Activated CD4-positive, CD25-positive, alpha-beta regulatory T cell (primary cell): ENCODE measurements at places on chromosomes 5 and 9.

GRCh38 chr5:12910641-12911040 lies 1006.4 kb upstream of the CTNND2 start:
- DNase-seq, result no peak

- no peak for DNase-seq
Measured at GRCh38 chr9:12065686-12066085, 627.5 kb upstream of the TYRP1 start.

- no peak for DNase-seq
Measured at GRCh38 chr5:149320791-149321330, 24.4 kb upstream of the GRPEL2 start.

GRCh38 chr9:237858-238345 lies 23.2 kb downstream of the DOCK8 start:
- DNase-seq, result no peak

DNA sequence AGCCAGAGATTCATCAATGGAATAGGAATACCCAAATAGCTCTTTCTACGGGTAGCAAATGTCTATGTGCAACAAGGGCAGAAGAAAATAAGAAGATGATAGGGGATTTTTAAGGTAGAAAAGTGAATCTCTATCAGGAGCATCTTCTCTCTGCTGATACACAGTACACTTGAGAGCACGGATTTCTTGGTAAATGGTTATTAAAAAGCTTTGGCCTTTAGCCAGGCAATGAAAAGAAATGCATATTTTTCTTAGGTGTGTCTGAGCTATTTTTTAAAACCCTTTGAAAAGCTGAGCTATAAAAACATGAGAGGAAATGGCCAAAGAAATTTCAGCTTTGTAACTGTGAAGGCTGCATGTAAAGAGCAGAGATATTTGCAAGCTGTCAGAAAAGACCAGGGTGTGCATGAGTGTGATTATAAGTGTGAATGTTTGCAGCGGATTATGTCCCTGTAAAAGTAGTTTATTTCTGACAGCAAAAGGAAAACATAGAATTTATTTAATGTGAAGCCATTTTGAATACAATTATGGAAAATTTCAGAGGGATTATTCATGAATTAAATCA lies 487.1 kb upstream of the PIK3R1 start:
- DNase-seq, result no peak

DNA sequence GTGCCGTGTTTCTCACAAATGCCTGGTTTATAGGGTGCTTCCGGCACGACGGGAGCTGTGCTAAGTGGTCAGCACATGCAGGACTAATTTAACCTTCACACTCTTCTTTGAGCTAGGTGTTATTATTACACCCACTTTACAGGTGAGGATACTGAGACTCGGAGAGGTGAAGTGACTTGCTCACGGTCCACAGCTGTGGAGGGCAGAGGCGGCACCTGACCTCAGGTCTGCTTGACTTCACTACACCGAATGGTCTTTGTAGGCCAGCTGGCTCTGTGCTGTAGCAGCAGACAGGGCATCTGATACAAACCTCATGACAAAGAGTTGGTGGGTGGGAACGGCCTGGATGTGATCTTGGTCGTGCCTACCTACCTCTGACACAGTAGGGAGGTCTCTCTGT lies 102.0 kb upstream of the BOD1 start:
- no peak for DNase-seq

GRCh38 chr5:136166909-136167308 lies 26.1 kb downstream of the SMIM32 start:
- DNase-seq, result no peak

DNA sequence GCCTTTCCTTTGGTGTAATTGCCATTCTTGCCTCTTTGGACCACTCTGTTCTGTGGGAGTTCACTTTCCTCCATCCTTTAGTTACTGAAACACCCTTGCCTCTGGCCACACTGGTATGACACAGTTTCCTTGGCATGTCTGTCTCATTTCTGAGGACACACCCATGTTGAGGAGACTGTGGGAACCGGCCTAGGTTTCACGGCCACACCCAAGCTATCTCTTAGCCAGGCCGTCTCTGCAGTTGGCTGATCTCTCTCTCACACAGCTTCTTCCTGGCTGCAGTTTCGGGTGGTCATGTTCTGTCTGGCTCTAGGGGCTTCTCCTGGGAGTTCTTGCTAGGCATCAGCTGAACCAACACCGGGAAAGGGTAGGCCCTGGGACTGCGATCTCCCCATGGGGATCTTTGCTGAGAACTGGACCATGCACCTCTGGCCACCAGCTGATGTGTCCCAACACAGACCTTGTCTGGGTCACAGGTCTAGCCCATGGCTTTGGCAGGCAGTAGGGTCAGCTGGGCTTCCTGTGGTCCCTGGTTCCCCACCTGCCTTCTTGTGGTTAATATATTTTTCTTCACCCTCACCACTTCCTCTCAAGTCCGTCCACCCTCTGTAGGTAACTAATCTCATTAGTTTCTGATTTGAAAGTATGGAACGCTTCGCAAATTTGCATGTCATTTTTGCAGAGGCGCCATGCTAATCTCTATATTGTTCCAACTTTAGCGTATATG lies 24.9 kb downstream of the ARHGEF37 start:
- no peak for DNase-seq

- DNase-seq, result no peak
Measured at GRCh38 chr5:2333291-2333690, 418.2 kb downstream of the IRX2 start.

DNA sequence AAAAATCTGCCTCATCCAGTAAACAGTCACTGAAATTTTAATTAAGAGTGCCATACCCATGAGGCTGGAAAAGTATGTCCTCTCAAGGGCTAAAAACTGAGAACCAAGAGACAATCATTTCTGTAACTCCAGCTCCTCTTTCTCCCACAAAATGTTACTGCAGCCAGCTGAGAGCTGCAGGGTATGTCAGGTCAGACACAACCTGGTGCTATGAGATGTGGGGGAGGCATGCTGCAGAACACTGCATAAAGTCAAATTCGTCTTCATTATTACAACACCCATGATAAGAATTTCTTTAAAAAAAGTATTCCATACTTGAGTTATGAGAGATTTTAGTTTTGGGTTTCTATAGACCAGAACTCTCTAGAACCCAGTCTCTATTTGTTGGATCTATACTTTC lies 162.2 kb downstream of the CDC42SE2 start:
- DNase-seq, result no peak

GRCh38 chr5:15702102-15702501 lies 202.1 kb downstream of the FBXL7 start:
- no peak for DNase-seq

DNA sequence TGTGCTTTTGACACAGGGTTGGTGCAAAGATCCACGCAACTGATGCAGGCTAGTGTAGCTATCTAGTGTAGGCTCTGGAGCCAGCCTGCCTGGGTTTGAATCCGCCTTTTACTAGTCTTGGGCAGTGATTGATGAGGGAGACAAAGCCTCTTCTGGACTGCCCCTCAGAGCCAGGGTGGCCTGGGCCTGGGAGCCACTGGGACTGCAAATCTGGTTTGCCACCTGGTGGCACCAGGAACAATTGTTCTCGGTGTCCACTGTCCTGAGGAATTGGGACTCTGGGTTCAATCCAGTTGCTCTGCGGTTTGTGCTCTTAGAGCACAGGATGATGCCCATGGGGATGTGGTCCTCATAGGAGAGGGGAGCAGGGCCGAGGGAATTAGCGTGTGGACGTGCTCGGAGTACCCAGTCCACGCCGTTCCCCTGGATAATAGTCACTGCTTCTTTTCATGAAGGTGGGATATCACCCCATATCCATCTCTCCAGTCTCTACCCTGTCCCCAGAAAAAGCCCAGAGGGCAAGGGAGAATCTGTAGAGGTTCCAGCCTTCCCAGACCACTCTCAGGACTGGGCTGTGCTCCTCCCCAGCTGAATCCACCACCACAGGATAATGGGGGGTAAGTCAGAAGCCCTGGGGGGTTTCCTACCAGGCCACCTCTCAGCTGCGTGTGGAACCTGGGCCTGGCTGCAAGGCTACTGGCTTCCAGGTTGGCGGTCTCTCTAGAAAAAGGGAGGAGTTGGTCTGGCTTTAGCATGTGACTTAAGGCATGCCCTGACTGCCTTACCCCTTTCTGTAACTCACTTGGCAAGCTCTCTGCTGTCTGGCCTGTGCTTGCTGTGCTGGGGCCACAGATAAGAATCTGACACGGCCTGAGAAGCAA lies 1.9 kb downstream of the B4GALT7 start:
- no peak for DNase-seq

DNA sequence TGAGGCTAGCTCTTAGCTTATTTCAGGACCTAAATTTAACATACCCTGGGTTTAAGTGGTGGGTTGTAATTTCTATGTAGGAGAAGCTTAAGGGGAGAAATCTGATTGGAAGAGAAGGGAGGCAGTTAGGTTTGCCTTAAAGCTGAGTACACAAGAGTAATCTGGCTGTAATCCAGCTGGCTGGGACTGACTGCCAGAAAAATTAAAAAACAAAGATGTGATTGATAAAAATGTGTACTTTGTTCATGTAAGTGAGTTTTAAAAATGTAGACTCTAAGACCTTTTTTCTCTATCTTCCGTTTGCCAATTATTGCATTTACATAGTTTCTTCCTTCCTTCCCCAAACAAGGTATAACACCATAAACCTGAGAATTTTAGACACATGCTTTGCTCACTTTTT lies 17.5 kb upstream of the MSMP start:
- DNase-seq, result no peak

GRCh38 chr5:158163451-158164295 lies 304.7 kb upstream of the CLINT1 start:
- no peak for DNase-seq

DNA sequence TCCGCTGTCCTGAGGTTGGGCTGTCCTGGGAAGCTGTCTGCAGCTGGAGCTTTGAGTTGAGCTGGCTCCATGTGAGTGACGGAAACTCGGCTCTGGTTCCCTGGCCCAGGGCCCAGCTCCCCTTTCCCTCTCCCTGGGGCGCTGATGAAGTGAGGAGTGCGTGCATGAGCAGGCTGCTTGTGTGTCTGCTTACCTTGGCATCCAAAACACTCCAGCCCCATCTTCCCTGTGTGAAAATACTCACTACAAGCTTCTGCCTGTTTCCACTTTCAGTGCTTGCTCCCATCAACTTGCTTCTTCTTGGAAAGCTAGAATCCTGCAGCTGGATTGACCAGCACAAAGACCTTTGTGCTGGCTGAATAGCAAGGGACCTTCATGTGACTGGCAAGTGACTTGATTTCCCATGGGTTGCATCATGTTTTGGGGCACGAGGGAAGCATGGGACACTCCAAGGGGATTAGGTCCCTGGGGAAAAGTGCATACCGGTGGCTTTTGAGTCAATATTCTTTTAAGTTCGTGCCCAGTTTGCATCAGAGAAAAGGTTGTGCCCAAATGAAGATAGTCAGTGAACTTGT lies 198.1 kb downstream of the GADD45G start:
- DNase-seq, result no peak

GRCh38 chr5:87048156-87048555 lies 219.5 kb upstream of the RASA1 start:
- no peak for DNase-seq

DNA sequence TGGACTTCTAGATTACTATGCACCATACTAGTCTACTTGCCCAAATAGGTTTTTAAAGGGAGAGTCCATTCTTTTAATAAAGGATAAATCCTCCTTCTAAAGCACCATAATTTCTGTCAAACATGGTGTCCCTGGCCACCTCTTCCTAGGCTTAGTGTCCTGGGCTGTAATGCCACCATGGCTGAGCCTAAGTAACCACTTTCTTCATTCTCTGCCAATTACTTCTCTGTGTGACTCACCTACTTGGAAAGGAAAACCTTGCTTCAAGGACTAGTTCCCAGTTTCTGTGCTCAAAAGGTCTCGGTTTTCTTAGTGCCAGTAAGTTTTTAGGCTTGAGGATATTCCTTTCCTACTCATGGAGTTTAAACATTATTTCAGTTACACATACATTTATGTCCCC lies 273.4 kb downstream of the DENND1A start:
- no peak for DNase-seq

- DNase-seq, result no peak
Measured at GRCh38 chr5:114362977-114363761, 1.3 kb downstream of the KCNN2 start.

DNA sequence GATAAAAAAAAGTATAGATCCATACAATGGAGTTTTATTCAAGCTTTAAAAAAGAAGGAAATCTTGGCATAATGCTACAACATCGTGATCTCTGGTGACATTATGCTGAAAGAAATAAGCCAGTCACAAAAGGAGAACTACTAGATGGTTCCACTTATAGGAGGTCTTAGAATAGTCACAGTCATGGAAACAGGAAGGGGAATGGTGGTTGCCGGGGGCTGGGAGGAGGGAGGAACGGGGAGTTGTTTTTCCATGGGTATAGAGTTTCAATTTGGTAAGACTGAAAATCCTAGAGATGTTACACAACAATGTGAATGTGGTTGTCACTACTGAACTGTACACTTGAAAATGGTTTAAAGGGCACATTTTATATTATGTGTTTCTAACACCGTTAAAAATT lies 94.5 kb downstream of the CFAP90 start:
- no peak for DNase-seq

DNA sequence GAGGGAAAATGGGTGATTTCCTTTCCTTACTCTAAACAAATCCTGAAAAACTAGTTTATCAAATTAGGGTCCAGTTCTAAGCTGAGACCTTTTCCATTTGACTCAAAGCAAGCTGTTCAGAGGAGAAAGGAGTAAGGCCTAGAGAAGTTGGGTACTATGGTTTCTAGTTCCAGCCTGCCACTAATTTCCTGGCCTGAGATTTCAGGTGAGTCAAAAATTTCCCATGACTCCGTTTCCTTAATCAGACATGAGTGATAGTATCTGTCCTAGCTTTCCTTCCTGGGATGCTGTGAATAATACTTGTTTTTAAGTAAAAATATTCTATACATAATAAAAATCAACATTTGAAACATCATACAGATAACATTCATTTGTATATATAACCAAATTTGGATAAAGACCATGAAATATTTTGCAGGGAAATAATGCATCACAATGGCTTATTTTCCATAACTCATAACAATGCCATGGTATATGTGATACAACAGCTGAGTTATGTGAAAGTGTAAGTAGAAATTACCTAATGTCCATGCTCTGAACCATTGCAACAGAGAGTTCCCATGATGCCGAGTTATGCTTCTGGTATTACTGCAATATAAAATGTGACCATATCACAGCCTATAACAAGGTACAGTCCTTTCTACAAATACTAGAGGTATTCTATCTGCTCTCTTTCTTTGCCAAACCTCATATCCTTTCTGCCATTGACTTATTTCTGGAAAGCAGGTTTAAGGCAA lies 142.7 kb downstream of the MLLT3 start:
- no peak for DNase-seq

GRCh38 chr9:81871695-81872094 lies 56.5 kb upstream of the SPATA31D4 start:
- no peak for DNase-seq

- DNase-seq, result no peak
Measured at GRCh38 chr5:126100767-126101166, 322.4 kb upstream of the GRAMD2B start.

- no peak for DNase-seq
Measured at GRCh38 chr9:130239363-130239695, 26.2 kb upstream of the HMCN2 start.

GRCh38 chr9:1383899-1384455 lies 333.8 kb downstream of the DMRT2 start:
- DNase-seq, result no peak

- no peak for DNase-seq
Measured at GRCh38 chr5:72326306-72326649, 6.1 kb downstream of the PTCD2 start.
